Pulmonary artery endothelial cell (primary cell): ENCODE measurements at places on chromosomes 3 and 15.

DNA sequence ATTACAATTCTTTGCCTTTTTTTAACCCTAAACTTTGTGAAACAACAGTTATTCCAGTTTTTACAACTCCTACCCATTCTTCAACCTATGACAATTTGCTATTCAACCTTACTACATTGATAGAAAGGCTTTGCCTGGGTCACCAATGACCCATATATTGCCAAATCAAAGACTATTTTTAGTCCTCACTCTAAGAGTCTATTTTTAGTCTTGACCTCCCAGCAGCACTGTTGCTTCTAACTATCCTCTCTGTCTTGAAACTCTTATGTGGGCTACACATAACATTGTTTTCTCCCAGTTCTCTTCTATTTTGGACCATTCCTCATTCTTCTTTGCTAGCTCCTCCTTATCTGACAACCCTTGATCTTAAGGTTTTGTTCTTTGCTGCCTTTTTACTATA is 71.4 kb downstream of the C3orf80 start:
- no peak for DNase-seq

DNA sequence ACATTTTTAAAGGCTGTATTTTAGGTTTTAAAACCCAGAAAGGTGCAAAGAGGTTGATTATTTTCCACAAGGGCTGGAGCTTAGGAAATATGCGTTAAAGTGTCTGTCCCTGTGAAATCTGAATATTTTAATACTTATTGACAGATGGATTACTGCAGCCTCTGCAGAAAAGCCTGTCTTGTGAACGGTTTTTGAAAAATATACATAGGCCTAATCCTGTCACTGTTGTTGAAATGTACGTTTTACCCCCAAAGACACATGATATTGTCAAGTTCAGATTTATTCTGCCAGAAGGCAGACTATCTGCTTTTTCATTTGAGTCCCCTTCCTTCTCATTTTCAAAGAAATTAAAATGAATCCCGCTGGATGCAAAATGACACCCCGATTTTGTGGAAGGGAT is 2.2 kb upstream of the BCL6 start:
- DNase-seq = no peak

GRCh38 chr3:30319713-30320112 is 286.7 kb upstream of the TGFBR2 start:
- no peak for DNase-seq

DNA sequence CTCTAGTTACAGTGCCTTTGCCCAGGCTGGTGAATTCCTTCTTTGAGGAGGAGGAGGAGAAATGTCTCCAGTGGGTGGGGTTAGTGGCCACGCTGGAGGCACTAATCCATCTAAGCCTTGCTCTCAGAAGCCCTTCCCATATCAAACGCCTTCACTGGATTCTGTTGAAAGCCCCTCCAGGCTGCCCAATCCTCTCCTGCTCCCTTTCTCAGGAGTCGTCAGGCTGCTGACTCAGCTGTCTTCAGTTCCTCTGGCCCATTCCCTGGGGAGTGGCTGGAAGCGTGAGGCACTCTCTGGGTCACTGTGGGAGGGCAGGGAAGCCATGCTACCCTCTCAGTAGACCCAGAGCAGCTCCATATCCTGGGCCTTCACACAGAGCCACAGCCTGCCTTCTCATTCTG is 2.7 kb downstream of the AP2M1 start:
- no peak for DNase-seq

GRCh38 chr15:25810631-25811091 is 52.5 kb downstream of the ATP10A start:
- no peak for DNase-seq

DNA sequence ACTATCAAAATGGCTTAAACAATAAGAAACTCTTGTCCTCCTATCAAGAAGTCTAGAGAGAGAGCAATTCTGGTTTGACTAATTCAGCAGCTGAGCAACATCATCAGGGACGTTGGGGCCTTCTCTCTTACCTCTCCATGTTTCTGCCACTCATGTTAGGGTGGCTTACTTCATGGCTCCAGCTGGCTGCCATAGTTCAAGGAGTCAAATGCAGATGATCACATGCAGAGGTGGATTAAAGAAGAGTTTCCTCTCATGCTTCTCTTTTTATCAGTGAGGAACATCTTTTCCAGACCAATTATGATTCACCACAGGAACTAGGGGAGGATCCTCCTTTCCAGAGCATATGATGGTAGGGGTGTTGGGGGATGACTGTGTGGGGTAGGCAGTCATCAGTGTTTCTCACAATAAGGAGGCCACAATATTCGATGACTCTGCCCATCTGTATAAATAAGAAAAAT is 45.5 kb downstream of the NEK11 start:
- DNase-seq = no peak

DNA sequence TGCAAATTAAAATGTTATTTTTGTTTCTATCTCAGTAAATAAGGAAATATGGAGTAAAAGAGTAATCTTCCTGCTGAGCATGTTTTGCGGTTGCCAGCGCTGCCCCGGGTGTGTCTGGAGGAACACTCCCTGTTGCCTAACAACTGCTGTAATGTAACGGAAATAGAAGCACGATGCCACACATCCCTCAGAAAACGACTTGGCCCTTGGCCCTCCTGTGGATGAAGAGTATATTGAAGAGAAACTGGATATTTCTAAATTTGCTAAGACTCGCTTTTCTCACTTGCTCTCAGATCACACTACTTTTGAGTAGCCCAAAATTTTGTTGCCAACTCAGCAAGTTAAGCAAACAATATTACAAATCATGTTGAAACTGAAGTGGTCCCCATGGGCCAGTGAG is 18.9 kb downstream of the CX3CR1 start:
- peak; percentile 57 for DNase-seq

- no peak for DNase-seq
Observed at GRCh38 chr3:187264911-187265310, 26.6 kb downstream of the MASP1 start.

- peak; percentile 72 for DNase-seq
Observed at GRCh38 chr15:75107908-75108838, 84.8 kb downstream of the PPCDC start.

DNA sequence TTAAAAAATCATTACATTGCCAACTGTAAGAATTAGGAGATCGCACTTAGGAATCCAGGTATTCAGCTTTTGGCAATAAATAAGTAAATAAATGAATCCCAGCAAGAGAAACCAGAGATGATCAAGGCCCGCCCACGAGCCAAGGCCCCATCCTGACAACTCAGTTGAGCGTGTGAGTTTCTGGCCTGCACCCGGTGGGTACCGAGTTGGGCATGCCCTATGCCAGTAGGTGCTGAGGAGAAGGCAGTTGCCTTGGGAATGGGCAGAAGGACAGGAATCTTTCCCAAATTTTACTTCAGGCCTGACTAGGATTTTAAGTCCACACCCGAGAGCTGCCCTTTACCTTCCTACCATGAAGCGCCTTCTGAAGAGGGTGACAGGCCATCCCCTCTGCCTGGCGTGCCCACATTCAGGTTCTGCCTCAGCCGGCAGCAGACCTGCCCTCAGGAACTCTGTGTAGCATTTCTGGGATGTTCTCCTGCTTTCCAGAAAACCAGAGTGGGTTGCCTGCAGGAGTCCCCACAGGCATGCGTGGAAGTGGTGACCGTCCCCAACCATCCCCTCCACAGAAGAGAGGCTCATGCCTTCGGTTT is 99.3 kb upstream of the ALDH1A3 start:
- DNase-seq = no peak

DNA sequence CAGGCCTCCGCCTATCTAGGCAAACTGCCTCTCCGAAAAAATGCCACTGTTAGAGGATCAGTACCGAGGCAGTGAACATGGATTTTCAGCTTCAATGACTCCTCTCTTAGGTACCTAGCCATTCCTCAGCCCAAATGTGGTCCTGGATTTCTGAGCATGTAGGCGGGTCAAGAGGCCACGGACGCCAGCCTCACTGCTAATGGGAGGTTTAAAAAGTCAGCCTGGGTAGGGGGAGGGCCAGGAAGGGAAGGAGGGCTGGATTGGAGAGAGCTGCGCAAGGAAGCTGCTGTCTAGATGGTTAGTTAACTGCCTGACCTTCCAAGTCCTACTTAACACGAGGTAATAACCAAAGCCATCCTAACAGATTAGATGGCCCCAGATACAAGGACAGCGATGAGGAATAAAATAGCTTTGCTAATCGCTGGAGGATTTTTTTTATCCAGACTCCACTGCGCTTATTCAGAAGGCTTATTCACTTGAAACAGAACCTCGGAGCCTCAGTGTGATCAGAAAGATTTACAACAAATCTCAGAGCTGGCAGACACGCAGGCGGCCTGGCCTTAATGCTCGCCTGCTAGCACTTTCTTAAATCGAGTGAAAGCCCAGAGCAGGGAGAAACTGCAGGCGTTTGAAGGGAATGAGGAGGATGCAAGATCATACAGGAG is 34.3 kb downstream of the TLE3 start:
- no peak for DNase-seq

GRCh38 chr15:82543160-82543559 is 2.9 kb upstream of the RPS17 start:
- DNase-seq = no peak

DNA sequence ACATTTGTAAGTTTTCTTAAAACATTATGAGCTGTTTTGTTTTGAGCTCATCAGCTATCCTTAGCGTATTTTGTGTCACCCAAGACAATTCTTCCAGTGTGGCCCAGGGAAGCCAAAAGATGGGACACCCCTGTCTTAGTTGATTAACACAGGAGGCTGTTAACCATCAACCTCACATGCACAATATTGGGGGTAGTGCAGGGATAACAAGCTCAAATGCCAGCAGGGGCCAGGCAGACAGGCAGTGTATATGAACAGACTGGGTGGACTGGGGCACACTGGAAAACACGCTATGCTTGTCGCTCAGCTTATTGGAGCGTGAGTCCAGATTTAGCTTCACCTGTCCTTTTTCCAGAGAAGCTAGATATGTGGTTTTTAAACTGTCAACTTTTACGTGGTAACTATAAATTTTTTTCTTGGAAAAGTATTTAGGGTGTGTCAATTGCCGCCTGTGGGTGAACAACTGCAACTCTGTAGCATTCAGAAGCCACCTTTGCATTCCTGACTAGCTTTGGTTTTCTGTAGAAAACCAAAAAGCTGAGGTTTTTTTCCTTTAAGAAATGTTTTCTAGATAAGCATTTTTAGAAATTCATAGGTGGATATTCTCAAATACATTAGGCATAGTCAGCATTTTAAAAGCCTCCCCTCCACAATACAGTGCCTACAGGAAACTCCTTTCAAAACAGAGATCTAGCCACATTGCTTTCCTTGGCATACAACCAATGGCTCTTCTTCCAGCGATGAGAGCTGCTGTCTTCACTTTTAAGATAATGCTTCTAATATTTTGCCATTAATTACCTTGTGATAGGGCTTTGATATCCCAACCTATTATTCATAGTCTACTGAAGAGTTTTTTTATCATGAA is 14.6 kb downstream of the PSMD6 start:
- peak; percentile 5 for DNase-seq

- no peak for DNase-seq
Observed at GRCh38 chr3:172089250-172089649, 49.9 kb downstream of the FNDC3B start.
